ENCODE measurements at places on chromosomes 7 and 10.
A peak's percentile ranks its signal among the peaks of the same experiment; 100 is the strongest.

- ATAC-seq: peak; percentile 82
Observed at GRCh38 chr10:46228563-46229071, 58.2 kb upstream of the ANTXRL start.

DNA sequence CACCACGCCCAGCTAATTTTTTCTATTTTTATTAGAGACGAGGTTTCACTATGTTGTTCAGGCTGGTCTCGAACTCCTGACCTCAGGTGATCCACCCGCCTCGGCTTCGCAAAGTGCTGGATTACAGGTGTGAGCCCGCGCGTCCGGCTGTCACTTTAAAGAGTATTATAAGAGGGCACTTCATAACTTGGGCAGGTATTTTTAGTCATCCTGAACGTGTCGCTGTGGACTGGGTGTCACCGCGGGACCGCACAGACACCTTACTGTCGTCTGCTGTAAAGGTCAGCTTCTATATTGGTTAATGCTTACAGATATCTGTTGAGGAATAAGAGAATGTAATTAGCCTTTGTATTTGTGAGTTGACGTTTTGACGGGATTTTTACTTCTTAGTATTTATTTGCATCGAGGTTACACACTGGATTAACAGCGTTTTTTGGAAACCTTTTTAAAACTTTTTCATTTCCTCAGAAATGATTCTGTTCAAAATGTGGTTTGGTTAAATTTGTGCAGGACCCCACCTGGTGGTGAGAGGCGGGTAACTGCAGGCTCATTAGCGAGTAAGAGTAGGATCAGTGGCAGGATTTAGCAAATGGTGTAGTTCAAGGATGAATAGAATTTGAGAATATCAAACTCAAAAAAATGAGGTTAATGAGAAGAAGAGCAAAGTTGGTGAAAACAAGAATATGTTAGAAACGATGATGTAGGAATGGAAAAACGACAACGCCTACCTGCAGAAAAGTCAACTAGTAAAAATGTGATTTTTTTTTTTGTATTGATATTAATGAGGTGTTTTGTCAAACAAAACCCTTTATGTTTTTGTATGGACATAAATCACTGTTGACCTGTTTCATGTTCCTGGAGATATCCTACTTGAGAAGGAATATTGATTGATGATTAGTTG is 3.2 kb downstream of the DNAJB6 start:
- peak; percentile 49 for ATAC-seq

GRCh38 chr7:130903358-130903974 is 169.5 kb upstream of the KLF14 start:
- ATAC-seq: no peak

- ATAC-seq: no peak
Observed at GRCh38 chr7:118572604-118573003, 348.1 kb downstream of the ANKRD7 start.

DNA sequence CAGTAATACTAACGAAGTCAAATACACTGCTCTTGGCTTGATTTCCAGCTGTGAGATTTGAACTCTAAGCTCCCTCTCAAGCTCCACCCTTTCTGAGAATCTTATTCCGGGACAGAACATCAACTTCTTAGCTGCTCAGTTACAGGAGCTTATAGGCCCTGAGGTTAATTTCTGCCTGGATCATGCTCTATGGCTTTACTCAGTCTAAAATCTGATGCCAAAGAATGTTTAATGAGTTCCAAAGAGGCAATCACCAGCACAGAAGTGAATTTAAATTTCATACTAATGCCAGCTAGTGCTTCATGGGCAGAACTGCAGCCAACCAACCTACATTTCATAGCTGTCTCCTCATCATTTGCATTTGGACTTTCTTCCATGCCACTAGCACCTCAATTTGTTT is 707.2 kb downstream of the MAGI2 start:
- no peak for ATAC-seq

DNA sequence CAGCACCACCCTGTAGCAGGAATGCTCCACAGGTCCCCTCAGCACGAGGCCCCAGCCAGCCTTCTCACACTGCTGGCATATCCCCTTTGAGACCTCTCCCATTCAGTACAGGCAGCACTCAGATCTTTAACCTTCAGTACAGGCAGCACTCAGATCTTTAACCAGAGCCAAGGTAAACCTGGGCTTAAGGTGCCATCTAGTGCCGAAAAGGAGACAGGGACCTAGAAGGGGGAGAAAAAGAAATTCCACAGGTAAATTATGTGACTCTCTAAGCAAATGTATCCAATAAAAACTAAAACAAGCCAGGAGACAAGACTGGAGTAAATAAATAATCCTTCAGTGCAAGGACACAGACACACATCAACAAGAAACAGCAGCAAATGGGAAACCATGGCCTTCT is 358.6 kb downstream of the PTPRN2 start:
- no peak for ATAC-seq

GRCh38 chr10:114856544-114857287 is 35.1 kb downstream of the FHIP2A start:
- no peak for ATAC-seq

DNA sequence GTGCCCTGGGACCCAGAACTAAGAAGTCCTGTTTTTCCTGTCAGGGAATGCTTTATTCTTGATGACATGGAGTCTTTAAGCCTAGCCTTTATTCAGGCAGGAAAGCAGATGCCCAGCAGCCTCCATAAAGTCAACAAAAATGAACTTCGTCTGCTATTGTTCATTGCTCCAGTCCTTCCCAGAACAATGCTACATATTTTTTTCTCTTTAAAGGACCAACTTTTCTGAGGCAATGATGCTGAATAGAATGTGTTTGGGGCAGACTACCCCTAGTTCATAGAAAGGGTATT is 47.6 kb upstream of the PDCD4 start:
- no peak for ATAC-seq

DNA sequence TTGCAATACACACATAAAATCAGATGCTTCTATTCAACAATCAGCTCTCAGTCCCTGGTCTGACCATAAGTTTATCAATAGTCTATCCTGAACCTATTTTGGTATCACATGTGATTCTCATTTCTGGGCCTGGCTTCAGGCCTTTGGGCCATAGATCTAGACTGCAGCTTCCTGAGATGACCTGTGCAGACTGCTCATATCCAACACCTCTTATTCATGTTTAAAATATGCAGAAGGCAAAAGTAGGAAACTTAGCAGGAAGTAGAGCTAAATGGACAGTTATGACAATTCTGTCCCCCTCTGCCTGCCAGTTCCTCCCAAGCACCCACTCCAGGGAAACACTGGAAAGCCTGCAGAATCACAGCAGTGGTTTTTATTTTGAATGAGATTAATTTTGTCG is 53.3 kb downstream of the C7orf25 start:
- no peak for ATAC-seq

GRCh38 chr10:66746246-66746645 is 179.6 kb upstream of the LRRTM3 start:
- no peak for ATAC-seq

- peak; percentile 62 for ATAC-seq
Observed at GRCh38 chr10:3886641-3887251, 101.7 kb upstream of the KLF6 start.

- ATAC-seq: no peak
Observed at GRCh38 chr10:119742947-119743648, 17.2 kb downstream of the INPP5F start.

DNA sequence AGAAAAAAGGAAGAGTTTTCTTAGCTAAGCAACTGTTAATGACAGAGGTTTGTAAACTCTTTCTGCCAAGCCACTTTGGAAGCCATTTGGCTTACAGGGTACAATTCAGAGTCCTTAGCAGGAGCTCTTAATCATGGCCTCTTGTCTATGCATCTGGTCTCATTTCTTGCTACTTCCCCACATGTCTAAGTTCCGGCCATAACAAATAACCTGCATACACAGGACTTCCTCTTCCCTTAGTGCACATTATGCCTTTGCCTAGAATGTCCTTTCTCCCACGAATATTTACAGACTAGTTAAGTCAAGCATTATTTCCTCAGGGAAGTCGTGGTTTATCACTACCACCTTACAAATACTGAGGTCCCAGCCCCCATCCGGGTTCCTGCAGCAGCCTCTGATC is 8.6 kb upstream of the UPF2 start:
- ATAC-seq: no peak

DNA sequence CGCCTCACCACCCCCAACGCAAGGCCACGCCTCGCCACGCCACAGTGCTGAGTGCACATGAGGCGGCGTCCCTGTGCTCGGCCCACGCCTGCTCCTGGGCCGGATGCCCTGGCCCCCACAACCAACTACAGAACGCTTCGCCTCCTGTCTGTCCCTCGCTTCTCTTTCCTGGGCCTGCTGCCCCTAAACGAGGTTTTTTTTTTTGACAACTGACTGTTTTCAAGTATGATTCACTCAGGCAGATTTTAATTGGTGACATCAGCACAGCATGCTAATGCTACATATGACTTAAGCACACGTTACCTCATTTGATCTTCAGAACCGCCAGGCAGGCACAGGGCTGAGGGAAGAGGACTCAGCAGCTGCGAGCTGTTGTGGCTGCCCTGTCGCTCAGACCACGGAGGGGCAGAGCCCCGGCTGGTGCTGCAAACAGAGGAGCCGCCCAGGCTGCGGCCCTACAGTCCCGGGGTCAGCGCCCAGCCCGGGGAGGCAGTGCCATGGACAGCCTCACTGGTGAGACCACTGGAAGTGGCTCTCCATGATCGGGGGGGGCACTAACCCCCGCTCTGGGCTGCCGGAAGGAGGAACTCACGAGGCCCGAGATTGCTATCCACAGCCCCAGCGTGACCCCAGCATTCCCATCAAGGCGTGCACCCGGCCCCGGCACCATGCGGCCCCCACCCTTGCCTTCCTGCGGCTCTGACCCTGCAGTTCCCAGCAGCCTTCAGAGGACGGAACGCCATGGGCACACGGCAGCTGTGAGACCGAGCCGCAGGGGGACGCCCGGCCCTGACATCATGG is 212.8 kb downstream of the MAD1L1 start:
- peak; percentile 92 for ATAC-seq

DNA sequence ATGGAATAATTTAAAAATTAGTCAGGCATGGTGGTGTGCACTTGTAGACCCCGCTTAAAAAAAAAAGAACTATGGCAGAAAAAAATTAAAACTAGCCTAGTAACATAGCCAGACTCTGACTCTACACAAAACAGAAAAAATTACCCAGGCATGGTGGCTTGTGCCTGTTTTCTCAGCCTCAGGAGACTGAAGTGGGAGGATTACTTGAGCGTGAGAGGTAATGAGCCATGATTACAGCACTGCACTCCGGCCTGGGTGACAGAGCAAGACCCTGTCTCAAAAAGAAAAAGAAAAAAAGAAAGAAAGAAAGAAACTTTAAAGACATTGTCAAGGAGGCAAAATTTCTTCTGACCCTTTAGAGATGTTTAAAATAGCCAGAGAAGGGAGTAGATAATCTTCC is 109.0 kb upstream of the TMEM106B start:
- no peak for ATAC-seq

DNA sequence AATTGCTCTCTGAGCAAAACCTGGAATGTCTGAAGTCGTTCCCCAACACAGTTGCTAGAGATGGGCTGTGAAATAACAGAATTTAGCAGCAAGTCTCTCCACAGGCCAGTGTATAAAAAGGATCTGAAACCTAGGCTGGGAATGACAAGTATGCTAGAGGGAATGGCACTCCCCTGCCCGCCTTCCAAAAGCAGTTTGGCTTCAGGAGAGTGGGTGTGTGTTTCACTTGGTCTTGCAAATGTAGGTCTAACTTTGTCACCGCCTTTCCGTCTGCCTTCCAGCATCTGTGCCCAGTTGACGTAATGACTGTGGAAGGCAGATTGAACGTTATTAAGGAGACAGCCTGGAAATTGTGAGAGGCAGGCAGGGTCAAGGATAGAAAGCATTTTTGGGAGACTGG is 18.0 kb upstream of the MTURN start:
- no peak for ATAC-seq
